ENCODE measurements at places on chromosomes 2 and 18. TPM values are rescaled to one million over a fixed set of nuclear protein-coding genes. Genes with fewer than 3 reads are reported as not detected.

The IL37 gene
- not detected for total RNA-seq

The TSPYL6 gene
- total RNA-seq, result not detected

The EDAR gene
- 0.14 TPM for total RNA-seq

- DNase-seq, result no peak
These were observed 54.6 kb downstream of the ANKRD44 start for GRCh38 chr2:197256021-197256420.

GRCh38 chr18:48762022-48762421 lies 188.7 kb downstream of the SMAD7 start:
- no peak for DNase-seq

DNA sequence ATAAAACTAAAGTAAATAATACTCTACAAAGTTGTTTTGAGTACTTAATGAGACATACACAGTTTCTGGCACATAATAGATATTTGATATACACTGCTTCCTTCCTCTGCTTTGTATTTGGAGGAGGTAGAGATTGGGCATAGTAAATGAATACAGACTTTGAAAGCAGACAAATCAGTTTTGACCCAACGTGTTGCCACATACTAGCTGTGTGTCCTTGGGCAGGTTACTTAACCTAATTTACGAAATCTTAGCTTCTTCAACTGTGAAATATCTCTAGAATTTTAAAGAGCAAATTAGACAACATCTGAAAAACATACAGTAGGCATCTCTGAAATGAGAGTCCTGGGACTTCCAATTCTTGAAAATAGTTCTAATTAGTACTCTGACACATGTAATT lies 425.4 kb downstream of the TGIF1 start:
- DNase-seq, result no peak

- no peak for DNase-seq
These were observed 267.7 kb downstream of the PRKCE start for GRCh38 chr2:45919160-45919650.

- DNase-seq, result no peak
These were observed 284.3 kb upstream of the CXCR4 start for GRCh38 chr2:136402281-136402680.

Measured in Right ventricle myocardium inferior (tissue), 1 donor.